ENCODE measurements at places on chromosomes 13 and 19.

DNA sequence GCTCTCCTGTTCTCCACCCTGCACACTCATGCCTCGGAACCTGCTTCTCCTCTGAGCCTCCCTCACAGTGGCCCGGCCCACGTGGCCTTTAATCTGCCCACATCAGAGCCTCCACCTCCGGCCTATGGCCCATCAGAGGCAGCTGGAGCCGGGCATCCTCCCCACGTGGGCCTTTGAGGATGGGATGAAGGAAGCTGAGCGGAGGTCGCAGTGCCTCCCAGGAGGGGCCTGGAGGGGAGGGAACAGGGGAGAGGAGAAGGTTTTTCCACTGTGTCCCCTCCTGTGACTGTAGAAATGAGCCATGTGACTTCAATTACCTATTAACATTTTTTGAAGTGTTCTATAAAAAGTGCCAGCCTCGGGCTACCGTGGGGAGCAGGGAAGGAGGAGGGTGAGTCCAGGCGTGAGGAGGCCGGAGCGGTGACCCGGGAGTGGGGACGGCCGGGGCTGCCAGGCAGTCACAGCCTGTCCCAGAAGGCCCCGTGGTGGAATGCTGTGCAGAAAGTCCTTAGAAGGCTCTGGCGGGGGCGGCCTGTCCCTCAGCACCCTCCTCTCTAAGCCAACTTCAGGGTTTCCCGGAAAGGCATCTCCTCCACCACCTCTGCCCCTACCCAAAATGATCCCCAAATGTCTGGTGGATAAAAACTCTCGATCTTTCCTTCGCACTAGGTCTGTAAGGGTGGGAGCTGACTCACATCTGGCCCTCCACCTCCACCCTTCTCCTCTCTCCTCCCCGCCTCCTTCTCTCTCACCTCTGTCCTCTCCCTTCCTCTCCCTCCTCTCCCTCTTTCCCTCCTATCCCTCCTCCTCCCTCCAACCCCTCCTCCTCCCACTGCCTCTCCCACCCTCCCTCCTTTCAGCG is 24.8 kb upstream of the SLC1A5 start:
- no peak for DNase-seq

DNA sequence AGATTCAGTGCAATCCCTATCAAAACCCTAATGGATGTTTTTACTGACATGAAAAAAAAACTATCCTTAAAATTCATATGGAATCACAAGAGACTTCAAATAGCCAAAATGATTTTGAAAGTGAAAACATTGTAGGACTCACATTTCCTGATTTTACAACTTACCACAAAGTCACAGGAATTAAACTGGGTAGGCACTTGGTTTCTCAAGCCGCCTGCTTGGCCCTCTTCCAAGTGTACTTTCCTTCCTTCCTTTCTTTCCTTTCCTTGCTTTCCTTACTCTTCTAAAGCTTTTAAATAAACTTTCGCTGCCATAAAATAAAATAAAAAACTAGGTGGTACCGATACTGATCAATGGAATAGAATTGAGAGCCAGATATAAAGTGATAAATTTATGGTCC is 21.0 kb upstream of the CD33 start:
- no peak for DNase-seq

GRCh38 chr13:76783798-76784197 is 102.4 kb downstream of the KCTD12 start:
- DNase-seq, result no peak

GRCh38 chr13:41588899-41589298 is 131.5 kb downstream of the RGCC start:
- no peak for DNase-seq

DNA sequence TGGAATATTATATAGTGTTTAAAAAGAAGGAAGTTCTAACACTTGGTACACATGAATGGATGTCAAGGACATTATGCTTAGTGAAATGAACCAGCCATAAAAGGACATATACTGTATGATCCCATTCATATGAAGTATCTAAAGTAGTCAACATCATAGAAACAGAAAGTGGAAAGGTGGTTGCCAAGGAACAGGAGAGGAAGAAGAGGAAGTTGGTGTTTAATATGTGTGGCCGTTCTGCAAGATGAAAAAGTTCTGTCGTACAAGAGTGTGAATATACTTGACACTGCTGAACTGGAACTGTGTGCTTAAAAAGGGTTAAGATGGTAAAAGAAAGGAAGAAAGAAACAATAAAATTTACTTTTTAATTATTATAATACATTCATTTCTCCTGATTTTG is 33.1 kb upstream of the C1QTNF9 start:
- no peak for DNase-seq

- DNase-seq, result no peak
Observed at GRCh38 chr19:6498294-6499036, 3.6 kb downstream of the TUBB4A start.

- DNase-seq, result no peak
Observed at GRCh38 chr13:59856281-59856810, 307.4 kb downstream of the DIAPH3 start.

DNA sequence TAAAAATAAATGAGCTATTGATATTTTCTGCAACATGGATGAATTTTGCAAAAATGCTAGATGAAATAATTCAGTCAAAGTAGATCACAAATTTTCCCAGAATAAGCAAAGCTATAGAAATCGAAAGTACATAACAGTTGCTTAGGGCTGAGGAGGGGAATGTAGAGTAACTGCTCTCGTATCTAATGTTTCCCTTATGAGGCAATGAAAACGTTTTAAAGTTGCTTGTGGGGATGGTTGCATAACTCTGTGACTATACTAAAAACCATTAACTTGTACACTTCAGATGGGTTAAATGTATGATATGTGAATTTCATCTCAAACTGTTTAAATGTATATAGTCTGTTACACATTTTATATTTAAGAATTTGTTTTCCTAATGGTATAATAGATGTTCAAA is 231.7 kb downstream of the GGACT start:
- DNase-seq, result no peak

GRCh38 chr13:61592489-61592888 is 176.8 kb upstream of the PCDH20 start:
- DNase-seq, result no peak

DNA sequence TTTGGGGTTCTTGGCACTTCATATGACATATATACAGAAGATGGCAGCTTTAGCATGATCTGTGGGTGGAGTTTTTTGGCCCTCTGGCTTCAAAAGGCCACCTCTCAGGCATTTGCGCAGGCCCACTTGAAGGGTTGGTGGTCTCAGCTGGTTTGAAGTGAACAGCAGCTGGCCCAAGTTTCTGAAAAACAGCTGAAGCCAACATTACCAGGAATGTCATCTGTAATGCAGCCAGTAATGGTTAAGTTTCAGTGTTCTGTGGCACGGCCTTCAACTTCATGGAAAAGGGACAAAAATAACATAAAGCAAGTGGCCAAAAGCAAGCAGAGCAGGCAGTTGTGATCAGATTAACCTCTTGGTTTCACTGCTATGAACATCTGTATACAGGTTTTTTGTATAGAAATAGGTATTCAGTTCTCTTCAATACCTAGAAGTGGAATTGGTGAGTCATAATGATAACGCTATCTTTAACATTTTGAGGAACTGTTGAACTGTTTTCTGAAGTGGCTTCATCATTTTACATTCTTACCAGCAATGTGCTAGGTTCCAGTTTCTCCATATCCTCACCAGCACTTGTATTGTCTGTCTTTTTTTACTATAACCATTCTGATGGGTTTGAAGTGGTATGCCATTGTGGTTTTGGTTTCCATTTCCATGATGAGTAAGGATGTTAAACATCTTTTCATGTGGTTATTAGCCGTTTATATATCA is 245.4 kb downstream of the SHISA2 start:
- DNase-seq, result no peak

DNA sequence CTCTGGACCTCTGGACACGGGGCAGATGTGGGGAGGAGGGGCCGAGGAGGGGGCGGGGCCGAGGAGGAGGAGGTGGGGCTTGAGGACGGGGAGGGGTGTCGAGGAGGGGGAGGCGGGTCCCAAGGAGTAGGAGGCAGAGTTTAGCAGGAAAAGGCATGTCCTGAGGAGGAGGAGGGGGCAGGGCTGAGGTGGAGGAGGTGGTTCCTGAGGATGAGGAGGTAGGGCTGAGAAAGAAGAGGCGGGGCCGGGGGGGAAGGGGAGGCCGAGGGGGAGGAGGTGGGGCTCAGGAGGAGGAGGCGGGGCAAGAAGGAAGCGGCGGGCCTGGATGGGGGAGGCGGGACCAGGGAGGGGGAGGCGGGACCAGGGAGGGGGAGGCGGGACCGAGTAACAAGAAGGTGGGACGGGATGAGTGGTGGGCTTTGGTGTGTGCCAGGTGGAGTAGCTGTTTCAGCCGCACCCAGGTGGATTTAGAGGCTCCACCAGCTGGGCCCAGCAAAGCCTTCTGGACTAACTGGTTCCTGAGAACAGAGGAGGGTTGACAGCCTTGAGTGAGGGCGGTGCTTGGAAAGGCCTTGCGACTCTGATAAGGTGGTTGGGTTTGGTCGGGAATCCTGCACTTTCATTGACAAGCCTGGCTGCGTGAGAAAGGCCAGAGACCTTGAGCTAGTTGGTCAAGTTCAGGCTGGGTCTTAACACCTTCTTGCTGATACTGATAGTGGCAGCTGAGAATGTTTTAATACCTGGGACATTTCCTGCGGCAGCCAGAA is 7.7 kb downstream of the TECR start:
- DNase-seq, result no peak

DNA sequence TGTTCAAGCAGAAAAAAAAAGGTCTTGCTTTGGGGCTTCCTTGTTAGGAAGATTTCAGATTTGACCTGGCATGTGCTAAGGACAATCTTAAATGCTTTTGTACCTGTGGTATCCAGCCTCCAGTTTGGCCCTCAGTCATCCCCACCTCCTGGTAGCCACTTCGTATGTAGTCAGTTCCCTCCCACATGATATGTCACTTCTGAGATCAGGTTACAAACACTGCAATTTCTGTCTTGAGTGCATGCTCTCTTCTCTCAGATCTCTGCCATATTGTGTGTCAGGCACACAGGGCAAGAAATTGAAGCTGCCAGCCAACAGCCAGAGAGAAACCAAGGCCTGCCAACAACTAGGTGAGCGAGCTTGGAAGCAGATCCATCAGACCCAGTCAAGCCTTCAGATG is 60.3 kb upstream of the STARD13 start:
- no peak for DNase-seq

DNA sequence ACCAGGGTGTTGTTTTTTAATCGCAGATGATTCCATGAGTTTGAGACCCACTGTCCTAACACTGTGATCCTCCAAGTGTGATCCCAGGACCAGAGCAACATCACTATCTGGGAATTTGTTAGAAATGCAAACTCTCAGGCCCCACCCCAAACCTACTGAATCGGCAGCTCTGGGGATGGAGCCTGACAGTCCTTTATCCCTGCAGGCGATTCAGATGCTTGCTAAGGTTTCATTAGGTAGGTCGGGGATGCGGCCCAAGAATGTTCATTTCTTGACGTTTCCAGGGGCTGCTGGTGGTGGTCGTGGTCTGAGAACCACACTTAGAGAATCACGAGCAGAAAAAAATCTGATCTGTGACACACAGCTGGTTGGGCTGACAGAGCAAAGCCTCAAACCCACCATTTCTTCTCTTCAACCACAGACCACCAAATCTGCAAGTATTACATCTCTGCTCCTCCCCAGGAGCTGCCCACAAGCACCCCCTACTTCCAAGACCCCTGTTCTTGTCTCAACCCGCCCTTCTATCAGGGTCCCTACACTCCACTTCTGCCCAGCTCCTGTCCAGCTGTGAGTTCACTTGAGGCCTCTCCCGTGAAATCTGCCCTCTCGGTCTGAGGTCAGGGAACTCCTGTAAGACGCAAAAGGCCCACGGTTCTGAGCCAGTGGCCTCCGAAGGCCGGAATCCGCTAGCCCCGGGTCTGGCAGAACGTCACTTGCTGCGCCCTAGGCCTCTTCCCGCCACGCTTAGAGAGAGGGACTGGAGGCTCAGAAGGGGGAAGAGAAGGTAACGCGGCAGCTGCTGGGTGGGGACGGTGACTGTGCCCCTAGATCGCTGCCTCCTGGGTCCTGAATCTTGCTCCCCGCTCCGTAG is 1.1 kb upstream of the FARP1 start:
- DNase-seq, result no peak

DNA sequence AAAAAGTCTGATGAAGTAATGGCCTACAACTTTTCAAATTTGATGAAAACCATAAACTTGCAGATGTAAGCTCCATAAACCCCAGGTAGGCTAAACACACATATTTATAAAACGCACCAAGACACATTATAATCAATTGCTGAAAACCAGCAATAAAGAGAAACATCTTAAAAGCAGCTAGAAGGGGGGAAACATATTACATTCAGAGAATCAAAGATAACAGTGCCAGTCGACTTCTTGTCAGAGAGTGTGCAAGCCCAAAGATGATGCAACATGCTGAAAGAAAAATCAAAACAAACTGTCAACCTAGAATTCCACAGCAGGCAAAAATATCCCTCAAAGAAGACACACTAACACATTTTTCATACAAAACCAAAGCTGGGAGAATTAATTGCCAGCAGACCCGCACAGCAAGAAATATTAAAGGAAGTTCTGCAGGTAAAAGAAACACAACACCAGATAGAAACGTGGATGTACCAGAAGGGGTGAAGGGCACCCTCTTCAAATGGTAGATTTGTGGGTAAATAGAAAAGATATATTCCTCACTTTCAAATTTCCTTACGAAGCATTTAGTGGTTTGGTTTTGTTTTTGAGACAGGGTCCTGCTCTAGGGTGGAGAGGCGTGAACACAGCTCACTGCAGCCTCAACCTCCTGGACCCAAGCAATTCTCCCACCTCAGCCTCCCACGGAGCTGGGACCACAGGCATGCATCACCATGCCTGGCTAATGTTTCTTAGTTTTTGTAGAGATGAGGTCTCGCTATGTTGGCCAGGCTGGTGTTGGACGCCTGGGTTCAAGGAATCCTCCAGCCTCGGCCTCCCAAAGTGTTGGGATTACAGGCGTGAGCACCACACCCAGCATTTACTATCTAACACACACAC is 16.5 kb upstream of the ATP1A3 start:
- DNase-seq, result no peak

DNA sequence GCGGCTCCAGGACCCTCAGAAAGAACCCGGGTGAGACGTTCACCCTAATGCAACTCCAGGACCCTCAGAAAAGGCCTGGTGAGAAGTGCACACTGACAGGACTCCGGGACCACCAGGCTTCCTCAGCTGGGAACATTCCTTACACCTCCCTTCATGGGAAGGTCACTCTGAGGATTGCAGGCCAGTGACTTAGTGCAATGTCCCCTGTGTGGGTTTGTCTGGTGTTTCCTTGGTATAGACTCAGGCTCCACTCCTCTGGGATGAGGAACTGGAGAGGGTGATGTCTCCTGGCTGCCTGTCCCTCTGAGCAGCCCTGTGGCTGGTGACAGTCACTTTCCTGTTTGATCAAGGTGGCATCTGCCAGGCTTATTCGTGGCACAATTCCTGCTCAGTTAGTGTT is 49.7 kb downstream of the TEX29 start:
- no peak for DNase-seq

DNA sequence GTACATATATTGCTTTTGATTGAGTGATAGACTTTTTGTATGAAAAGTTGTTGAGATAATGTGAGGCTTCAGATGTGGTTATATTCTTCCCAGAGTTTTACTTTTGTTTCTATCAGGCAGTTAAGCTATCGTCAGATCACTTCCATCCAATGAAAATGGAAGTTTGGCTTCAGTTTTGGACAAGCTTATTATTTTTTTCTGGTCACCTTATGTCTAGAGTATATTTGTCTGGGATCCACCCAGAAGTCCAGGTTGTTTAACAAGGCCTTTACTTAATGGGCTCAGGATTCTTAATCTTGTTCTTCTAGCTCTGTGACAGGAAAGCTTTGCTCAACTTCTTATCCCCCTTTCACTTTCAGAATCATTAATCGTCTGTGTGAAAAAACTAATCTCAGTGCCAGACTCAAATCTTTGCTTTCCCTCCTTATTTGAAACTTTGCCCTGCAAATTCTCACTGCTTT is 150.9 kb downstream of the PDS5B start:
- DNase-seq, result no peak
